ENCODE measurements at places on chromosomes 11 and 22. TPM values are rescaled to one million over a fixed set of nuclear protein-coding genes. Genes with fewer than 3 reads are reported as not detected.

CELSR1 gene
- 0.23 TPM for total RNA-seq

CEP164 gene
- 36.0 TPM for total RNA-seq

VSIG10L2 gene
- total RNA-seq = not detected

- H3K27me3 ChIP-seq = no peaks in the 10 kb centered on the region
- H3K4me1 ChIP-seq = no peaks in the 10 kb centered on the region
- no peak for DNase-seq
- peaks cover 61% of the 10 kb centered on the region for H3K36me3 ChIP-seq
Measured at GRCh38 chr11:73011126-73011817, 130.8 kb downstream of the FCHSD2 start.

GRCh38 chr11:44138286-44138685, 42.8 kb downstream of the EXT2 start:
- H3K4me3 ChIP-seq = no peak overlapping the region
- H3K27ac ChIP-seq = no peak overlapping the region
- H3K27me3 ChIP-seq = no peaks in the 10 kb centered on the region
- peaks cover 3% of the 10 kb centered on the region for H3K36me3 ChIP-seq
- DNase-seq = no peak
- no peaks in the 10 kb centered on the region for H3K4me1 ChIP-seq

- DNase-seq = no peak
- H3K4me3 ChIP-seq = no peak overlapping the region
- no peak overlapping the region for H3K27ac ChIP-seq
- peaks cover 28% of the 10 kb centered on the region for H3K36me3 ChIP-seq
- peaks cover 12% of the 10 kb centered on the region for H3K4me1 ChIP-seq
- H3K27me3 ChIP-seq = no peaks in the 10 kb centered on the region
Measured at GRCh38 chr22:31647523-31648320, 14.3 kb downstream of the PISD start.

GRCh38 chr22:30275625-30276024, 9.0 kb upstream of the OSM start:
- peaks cover 41% of the 10 kb centered on the region for H3K36me3 ChIP-seq
- peaks cover 75% of the 10 kb centered on the region for H3K4me1 ChIP-seq
- peak overlapping the region; percentile 59 for H3K27ac ChIP-seq
- no peak for DNase-seq
- no peak overlapping the region for H3K4me3 ChIP-seq
